Glutamatergic neuron (in vitro differentiated cells): ENCODE measurements at places on chromosomes 2 and 18. TPM values are rescaled to one million over a fixed set of nuclear protein-coding genes. Genes with fewer than 3 reads are reported as not detected.
A peak's percentile ranks its signal among the peaks of the same experiment; 100 is the strongest.

- no peak for DNase-seq
Observed at GRCh38 chr2:6089474-6089873, 397.3 kb downstream of the SOX11 start.

- DNase-seq = no peak
Observed at GRCh38 chr2:141331127-141331526, 799.7 kb downstream of the LRP1B start.

DNA sequence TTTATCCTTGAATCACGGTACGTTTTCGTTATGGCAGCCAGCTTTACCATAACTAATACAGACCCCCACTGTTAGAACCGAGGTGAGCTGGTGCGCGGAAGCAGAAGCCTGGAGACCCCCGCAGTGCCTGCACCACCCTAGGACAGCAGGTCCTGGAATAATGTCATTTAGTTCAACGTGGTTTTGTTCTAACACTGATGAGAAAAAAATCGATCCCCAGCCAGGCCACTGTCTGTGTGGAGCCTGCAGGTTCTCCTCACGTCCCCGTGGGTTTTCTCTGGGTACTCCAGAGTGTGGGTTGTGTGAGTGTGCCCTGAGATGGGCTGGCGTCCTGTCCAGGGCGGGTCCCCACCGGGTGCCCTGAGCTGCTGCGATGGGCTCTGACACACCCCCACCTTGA is 69.9 kb upstream of the ST3GAL5 start:
- no peak for DNase-seq

DNA sequence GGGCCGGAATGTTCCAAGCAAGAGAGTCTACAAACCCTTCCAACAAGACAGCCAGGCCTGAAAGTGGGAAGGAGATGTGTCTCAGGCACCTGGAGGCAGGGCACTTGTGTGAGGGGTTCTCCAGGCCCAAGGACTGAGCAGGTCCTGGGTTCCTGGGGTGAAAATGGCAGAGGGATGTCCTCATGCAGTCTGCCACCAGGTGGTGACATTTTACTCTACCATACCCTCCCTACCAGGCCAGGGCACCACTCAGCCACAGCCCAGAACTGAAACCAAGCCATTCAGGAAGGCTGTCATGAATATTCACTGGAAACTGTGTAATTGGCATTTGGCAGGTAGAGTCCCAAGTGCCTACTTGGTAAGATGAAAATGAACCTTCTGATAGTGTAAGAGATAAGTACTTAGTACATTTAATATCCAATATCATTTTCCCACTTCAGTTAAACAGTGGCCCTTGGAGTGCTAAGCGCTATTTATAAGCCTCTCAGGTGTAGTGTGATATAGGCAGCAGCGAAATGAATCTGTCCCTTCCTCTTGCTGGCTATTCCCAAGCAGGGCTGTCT is 185.1 kb downstream of the MYO5B start:
- peak; percentile 30 for DNase-seq

- no peak for DNase-seq
Observed at GRCh38 chr2:118842661-118843482, 4.6 kb downstream of the EN1 start.

- DNase-seq = no peak
Observed at GRCh38 chr2:15410884-15411283, 150.2 kb downstream of the NBAS start.

- no peak for DNase-seq
Observed at GRCh38 chr18:50694147-50694546, 125.7 kb downstream of the MRO start.

- DNase-seq = peak; percentile 50
Observed at GRCh38 chr2:236972491-236973342, 113.0 kb upstream of the COPS8 start.

DNA sequence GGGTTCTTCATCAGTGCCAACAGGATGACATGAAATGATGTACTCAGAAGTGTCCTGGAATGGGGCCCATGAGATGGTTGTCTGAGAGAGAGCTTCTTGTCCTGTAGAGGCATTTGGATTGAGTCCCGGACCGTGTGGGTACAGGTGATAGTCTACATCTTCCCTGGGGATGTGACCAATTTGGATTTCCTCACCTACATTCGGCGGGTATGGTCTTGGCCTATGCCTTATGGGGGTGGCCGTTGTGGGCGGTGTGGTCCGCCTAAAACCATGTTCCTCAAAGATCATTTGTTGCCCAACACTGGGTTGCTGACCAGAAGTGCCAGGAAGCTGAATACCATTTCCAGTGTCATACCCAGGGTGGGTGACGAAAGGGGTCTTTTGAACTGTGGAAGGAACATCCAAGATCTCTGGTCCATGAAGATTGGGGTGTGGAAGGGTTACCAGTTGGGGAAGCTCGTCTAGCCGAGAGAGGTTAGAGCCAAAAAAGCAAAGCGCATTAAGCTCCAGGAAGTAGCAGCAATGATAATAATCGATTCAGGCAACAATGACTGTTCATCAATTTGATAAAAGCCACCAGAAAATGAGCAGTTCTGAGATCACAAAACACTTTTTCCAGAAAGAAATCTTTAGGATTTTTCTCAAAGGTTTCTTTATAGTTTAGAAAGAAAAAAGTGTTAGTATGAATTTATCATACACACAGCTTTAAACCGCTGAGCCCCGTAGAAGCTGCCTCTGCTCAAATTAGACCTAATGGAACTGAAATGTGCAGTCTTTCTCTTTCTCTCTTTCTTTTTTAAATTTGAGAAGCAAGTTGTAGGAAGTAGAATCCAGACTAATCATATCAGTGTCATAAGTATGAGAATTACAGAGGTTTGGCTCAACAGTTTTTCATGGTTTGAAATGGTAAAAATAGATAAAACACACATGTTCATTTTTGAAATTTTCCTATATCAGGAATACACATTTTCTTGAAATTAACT is 60.3 kb downstream of the ATIC start:
- DNase-seq = no peak

GRCh38 chr2:29578084-29578598 is 343.2 kb downstream of the ALK start:
- no peak for DNase-seq

DNA sequence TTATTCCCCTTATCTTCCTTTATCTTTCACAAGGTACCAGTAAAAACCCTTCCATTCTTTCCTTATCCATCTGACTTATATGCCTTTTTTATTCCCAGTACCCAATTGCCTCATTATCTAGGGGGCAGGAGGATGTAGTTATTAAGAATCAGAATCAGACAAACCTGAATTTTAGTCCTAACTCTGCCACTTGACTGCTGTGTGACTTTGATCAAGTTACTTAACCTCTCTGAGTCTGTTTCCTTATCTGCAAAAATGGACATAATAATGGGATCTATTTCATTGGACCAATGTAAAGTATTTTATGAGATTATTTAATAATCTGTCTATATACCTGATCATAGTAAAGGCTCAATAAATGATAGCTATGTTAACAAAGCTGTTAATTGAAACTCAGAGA is 59.6 kb upstream of the SIX3 start:
- no peak for DNase-seq

DNA sequence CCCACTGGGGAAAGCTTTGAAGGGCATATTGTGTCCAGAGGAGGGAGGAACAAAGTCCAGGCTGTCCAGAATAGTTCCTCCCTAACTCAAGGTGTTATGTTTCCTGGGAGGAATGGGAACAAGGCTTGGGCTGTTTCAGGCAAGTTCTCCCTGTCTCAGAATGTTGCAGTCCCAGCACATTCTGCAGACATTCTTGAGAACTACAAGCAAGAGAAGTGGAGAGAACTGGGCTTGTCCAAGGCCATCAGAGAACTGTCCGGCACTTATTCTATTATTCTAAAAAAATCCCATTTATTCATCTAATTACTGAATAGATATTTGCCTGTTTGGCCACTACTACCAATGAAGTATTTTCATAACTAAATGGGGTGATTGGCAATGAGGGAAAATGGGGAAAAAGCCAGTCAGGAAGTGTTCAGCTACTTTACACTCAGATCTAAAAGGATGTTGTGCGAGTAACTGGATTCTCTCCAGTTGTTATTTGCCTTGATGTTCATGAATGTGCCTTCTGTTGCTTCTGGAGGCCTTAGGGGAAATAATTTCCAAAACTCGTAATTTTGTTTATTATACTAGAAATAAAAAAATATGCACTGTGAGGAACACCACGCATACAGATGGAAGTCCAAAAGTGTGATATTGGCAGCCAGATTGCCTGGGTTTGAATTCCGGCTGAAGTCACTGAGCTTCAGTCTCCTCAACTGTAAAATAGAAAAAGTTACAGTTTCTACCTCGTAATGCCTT is 300.1 kb upstream of the RND3 start:
- DNase-seq = no peak

- no peak for DNase-seq
Observed at GRCh38 chr2:62787386-62787785, 81.9 kb downstream of the EHBP1 start.

- no peak for DNase-seq
Observed at GRCh38 chr2:112693596-112693995, 27.2 kb upstream of the NT5DC4 start.

- DNase-seq = no peak
Observed at GRCh38 chr2:15956230-15956629, 15.9 kb downstream of the MYCN start.

DNA sequence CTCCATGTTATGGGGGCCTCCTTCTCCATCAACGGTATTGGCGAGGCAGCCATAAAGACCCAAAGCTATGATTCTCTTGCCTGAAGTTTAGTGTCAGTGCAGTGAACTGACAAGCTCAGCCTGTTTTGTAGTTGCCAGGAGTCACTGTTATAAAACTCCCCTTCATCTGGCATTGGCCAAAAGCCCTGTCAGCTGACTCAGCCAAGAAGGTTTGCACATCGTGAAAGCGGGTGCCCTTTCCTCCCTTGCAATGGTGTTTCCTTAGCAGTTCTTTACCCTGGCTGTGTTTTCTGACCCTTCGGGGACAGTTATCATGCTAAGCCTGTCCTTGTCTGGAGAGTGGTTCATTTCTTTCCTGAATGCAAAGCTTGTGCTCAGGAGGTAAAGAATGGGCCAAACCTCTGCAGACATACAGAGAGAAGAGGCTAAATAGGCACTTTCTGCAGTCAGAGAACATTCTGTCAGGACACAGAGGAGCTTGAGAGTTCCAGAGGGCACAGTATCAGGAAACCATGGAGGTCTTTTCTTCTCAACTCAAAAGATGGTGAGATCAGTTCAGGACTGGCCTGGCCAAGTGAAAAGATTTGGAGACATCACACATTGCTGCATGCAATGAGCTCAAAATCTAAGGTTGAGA is 414.2 kb downstream of the ZNF521 start:
- DNase-seq = no peak

GRCh38 chr18:57792631-57793301 is 10.3 kb downstream of the ATP8B1 start:
- no peak for DNase-seq

DNA sequence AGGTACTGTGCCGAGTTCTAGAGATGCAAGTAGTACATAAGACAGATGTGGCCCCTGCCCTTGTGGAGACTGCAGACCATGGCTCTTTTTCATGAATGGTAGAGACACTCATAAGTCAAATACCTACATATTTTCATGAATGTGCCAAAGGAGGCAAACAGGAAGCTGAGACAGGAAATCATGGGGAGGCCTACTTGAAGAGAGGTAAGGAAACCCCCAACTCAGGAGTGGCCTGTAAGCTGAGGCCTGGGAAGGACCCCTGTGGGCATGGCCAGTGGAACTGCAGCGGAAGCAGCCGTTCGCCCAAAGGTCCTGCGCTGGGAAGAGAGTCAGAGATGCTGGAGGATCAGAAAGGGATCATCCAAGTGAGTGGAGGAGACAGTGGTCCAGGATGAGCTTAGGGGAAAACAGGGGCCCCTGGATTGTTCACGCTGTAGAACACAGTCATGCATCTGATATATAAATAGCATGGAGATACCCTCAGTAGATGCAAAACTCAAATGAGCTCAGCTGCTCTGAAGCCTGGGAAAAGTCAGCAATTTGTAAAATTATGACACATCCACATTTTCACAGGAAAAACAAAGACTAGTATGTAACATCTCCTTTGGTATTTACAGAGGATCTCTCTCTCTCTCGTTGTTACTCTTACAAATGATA is 228.9 kb downstream of the NEDD4L start:
- no peak for DNase-seq

DNA sequence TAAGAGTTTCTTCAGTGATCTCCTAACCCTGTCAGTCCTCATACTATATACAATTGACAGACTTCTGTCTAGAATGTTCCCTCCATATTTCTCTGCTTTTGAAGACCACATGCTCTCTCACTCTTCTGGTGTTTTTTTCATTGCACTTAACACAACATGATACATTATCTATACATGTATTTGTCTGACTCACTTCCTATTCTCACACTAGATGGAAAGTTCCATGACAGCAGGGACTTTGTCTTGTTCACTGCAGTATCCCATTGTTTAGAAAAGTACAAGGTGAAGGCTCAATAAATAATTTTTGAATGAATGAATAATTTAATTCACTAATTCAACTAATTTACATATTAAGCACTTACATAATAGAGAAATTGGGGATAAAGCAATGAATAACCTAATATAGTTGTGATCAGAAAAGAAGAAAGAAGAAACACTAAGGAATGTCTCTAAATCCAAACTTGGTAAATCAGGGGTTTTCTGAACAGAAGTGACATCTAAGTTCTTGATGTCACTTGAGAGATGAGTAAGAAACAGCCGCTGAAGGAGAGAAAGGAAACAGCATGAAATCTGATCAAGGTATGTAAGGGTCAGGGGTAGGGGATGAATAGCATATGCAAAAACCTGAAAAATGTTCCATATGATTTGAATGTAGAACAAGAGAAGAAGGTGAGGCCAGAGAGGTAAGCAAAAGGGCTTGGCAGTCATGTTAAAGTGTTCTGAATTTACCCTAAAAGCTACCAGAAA is 42.4 kb downstream of the MBD2 start:
- DNase-seq = no peak

- DNase-seq = no peak
Observed at GRCh38 chr2:119536211-119536610, 8.0 kb upstream of the CFAP221 start.

- no peak for DNase-seq
Observed at GRCh38 chr18:76386071-76386470, 109.0 kb downstream of the ZNF516 start.

DNA sequence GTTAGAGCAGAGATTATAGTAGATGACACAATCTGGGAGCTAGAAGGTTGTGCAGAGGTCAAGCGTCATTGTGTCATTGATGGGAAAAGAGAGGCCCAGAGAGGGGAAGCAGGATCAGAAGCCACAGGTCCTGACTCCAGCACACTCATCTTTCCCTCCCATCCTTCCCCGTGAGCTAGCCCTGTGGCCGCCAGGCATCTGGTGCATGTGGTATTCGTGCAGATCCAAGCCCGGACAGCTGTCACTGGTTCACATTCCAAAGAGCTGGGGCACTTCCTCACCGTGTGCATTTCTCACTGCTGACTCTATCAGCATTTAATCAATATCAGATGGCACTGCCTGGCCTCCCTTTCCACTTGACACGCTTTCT is 94.1 kb upstream of the THOC1 start:
- DNase-seq = peak; percentile 48

Gene DES
- total RNA-seq = 1.3 TPM

Gene PRKAG3
- total RNA-seq = not detected

Gene ABCB11
- total RNA-seq = not detected

Gene RGPD6
- 11.5 TPM for total RNA-seq

Gene EGR4
- not detected for total RNA-seq

Gene SCYGR1
- not detected for total RNA-seq

Gene SFT2D3
- 6.4 TPM for total RNA-seq

Gene CCDC74B
- 0.29 TPM for total RNA-seq

Gene DTNA
- total RNA-seq = 29.5 TPM

Gene POMC
- 0.29 TPM for total RNA-seq

Gene FBXO41
- total RNA-seq = 14.0 TPM
